ENCODE measurements at places on chromosomes 5 and 9.
A peak's percentile ranks its signal among the peaks of the same experiment; 100 is the strongest.

DNA sequence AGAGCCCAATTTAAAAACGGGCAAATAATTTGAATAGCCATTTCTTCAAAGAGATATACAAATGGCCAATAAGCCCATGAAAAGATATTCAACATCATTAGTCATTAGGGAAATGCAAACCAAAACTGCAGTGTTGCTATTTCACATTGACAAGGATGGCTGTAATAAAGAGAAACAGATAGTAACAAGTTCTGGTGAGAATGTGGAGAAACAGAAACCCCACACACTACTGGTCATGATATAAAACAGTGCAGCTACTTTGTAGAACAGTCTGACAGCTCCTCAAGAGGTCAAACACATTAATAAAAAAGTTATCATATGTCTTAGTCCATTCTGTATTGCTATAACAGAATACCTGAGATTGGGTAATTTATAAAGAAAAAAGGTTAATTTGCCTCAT is 237.0 kb upstream of the GRAMD2B start:
- DNase-seq = no peak

DNA sequence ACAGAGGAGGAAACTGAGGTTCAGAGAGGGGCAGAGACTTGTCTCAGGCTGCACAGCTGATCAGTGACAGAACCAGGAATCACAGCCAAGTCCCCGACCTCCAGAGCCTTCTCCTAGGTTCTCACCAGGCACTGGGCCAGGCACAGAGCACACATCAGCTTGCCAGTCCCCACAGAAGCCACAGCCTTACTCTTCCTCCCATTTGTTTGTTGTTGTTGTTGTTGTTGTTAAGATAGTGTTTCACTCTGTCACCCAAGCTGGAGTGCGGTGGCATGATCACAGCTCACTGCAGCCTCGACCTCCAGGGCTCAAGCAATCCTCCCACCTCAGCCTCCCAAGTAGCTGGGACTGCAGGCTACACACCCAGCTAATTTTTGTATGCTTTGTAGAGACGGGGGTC is 41.4 kb downstream of the NAIF1 start:
- peak; percentile 23 for DNase-seq

DNA sequence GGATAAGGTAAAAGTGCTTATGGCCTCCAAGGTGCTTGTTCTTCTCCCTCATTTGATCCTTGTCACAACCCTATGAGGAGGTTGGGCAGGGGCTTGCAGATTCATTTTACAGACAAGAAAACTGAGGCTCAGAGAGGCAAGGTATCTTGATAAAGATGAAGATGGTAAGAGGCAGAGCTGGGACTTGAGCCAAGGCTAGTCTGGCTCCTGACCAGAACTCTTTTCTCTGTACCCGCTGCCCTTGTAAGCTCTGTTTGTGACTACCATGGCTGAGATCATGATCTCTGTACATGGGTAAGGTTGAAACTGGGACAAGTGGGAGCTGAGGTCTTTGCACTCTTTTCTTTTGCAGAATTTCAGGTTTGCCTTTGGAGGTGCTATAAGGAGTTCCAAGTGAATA is 33.6 kb downstream of the SEC61B start:
- DNase-seq = no peak

- no peak for DNase-seq
These were observed 61.0 kb upstream of the ADAMTS19 start for GRCh38 chr5:129399069-129399468.

DNA sequence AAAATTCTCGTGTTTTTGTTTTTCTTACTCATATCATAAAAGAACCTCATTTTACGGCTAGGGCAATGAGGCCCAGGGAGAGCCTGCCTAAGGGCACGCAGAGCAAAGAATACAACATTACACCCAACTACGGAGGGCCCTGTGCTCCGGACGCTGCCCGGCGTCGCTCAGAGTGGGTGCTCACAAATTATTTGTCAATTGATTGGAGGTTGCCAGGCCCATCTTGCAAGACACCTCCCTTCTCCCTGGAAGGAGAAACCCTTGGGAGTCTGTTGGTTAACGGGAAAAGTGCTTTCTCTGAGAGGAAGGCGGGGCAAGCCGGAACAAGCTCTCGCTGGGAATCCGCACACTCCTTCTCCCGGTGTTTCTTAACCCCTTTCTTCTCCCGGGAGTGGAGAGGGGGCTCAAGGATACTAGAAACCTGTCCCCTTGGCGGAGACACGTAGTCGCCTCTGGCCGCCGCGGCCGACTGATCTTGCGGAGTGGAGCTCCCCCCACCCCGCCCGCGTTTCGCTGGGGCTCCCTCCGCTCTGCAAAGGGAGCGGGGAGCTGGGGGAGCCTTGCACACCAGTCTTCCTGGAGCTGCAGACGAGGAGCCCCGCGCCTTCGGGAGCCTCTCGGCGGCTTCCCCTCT is 599.3 kb upstream of the SGCD start:
- no peak for DNase-seq

DNA sequence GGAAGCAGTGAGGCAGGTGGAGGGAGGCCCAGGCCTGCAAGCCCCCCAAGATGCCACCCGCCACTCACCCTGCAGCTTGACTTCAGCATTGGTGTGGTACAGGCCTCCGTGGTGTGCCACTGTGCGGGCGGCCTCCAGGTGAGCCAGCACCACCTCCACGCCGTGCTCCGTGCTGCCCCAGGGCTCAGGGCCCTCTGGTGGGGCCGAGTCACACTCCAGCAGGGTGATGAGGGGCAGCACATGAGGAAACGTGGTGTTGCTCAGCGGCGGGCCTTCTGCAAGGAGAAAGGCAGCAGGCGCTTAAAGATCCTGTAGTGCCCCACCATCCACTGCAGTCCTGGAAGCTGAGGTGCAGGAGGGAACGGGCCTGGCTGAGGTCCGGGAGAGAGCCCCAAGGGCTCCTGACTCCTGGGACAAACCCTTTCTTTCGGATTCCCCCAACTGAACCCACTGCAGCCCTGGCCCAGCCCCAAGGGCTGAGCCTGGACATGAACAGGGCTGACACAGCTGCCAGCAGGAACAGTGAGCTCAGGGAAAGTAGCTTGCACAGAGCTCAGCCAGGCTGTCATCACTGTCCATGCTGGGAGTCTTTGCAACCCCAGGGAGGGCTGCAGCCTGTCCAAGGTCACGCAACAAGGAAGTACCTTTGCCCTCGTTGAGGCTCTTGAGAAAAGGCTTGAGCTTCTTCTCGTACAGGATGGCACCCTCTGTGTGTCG is 4.7 kb upstream of the TOR2A start:
- DNase-seq = no peak

- DNase-seq = no peak
These were observed 6.0 kb upstream of the RBM22 start for GRCh38 chr5:150706776-150707390.

DNA sequence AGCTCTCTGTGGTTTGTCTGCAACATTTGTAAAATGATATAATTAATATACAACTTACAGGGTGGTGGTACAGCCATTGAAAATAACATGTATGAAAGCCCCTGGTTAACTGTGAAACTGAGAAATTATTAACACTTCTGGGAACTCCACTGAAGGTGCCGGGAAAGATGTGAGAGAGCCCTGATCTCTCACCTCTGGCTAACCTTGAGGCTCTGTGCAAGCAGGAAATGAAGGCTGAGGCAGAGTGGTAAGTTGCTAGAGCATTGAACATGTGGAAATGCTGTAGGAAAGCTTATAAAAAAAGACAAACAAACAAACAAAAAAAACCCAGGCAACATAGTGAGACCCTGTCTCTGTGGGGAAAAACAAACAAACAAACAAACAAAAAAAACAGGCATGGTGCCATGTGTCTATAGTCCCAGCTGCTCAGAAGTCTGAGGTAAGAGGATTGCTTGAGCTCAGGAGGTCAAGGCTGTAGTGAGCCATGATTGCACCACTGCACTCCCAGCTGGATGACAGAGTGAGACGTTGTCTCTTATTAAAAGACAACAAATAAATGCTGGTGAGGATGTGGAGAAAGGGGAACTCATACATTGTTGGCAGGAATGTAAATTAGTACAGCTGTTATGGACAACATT is 7.5 kb downstream of the CATSPER3 start:
- DNase-seq = no peak

DNA sequence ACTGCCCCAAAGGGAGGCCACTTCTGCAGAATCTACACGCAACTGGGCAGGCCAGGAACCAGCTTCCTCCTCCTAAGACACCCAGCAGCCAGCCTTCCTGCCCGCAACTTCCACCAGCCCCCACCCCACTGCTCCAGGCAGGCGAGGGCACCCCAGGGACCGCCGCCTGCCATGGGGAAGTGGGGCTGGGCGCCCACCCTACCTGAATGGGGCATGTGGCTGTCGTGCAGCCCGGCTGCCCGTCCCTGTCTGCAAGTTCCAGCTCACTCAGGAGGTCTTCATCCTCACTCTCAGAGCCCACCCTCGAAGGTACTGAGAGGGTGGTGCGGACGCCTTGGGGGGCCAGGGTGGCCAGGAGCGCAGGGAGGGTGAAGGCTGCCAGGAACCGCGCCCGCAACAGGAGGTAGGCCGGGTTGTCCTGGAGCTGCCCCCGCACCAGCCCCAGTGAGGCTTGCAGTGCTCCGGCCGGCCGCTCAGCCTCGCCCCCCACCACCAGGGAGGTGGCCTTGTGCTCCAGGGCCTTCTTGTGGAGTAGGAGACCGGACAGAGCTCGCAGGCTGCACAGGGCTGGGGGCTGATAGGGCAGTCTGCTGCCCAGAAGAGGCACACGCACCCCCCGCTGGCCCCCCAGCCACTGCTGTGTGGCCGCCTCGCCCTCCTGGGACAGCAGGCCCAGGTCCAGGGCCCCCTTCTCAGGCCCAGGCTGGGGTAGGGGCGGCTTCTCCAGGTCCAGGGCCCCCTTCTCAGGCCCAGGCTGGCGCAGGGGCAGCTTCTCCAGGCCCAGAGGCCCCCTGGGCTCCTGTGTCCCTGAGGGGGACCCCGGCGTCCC is 4.1 kb upstream of the CARD9 start:
- DNase-seq = no peak

DNA sequence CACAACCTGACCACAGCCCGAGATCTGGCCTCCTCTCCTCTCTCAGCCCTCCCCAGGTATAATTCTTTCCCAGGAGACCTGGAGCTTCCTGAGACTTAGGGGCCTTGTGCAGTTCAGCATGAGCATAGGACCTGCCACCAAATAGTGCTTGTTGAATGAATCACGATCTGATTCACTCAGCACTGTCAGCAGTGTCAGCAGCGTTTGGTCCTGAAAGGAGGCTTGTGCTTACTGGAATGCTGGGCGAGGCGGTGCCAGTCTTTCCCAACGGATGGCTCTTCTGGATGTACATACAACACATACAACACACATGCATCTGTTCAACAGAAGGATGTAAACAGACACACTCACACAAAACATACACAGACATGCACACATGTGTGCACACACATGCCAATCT is 173.3 kb downstream of the COL23A1 start:
- DNase-seq = no peak

DNA sequence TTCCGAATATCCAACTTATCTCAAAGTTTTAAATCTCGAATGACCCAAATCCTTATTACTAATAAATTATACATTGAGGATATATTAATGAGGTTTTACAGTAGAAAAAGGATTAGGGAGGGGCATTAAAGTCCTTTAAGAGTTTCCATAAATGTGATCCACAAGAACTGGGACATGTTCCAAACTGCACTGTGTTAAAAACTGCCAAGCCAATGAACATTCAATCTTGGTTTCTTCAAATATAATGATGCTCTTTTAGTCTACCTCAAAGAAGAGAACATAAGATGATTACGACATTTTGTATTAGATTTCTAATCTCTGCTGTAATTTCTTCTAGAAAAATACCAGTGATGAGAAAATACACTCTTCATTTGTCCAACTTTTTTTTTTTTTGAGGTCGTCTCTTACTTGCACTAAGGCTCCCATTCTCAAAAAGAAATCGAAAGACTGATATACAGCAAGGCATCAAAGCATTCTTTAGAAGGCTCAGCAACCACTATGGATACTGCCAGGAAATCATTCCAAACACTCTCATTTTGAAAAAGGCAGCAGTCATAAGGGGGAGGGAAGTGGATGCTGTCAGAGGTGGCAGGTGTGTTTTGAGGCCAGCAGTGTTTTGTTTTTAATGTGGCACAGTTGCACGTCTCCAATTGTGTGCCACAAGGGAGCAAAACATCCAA is 1.7 kb downstream of the PTAR1 start:
- DNase-seq = no peak

DNA sequence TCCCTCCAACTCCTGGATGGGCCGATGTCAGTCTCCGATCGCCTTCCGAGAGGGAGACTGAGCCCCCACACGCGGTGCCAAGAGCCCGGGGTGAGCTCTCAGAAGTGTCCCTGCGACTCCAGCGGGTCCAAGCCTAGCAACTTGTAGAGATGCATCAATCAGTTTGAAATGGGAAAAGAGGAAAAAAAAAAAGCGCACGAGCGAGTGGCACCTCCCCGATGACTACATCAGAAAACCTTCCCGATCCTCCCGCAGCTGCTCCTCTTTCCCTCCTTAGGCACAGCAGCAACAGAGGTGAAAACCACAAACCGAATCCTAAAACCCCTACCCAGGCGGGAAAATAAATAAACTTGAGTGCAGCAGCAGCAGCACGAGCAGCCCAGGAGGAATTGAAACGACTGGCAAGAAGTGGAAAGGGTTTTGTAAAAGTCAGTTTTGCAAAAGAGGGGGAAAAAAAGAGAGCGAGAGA is 1.0 kb upstream of the EFNA5 start:
- DNase-seq = no peak

DNA sequence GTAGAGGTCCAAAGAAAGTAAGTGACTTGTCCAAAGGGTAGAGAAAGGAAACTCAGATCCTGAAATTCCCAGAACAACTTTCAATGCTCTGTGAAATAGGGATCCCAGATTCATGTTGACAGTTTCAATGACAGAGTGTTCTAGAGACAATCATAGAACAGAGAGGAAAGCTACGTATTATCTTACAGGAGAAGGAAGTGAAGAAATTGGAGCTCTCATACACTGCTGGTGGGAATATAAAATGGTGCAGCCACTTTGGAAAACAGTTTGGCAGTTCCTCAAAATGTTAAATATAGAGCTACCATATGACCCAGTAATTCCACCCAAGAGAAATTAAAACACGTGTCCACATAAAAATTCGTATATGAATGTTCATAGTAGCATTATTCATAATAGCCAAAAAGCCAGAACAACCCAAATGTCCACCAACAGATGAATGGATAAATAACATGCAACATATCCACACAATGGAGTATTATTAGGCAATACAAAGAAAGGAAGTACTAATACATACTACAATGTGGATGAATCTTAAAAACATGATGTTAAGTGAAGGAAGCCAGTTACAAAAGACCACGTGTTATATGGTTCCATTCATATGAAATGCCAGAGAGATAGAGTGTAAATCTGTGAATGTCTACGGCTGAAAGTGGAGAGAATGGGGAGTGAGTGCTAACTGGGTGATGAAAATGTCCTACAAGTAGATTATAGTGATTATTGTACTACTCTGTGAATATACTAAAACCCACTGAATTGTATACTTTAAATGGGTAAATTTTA is 197.1 kb downstream of the NTRK2 start:
- DNase-seq = no peak

Data from T-helper 22 cell (primary cell).